ENCODE measurements at places on chromosomes 7 and 10.

- no peak for DNase-seq
Observed at GRCh38 chr10:93859049-93859655, 34.6 kb upstream of the SLC35G1 start.

DNA sequence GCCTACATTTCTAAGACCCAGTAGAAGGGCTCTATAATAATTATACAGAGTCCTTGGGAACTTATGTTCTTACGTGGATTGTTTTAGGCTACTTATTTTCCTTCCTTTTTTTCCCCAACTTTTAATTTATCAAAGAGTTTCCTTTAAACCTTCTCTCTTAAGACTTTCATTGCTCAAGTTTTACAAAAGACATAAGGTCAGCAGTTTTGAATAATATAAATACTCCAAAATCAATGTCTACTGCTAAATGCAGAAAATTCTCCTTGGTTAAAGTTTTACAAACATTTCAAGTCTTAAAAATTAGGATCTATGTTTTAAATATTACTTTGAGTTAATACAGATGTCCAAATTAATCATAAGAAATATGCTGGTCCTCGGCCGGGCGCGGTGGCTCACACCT, 97.0 kb downstream of the LARP4B start:
- no peak for DNase-seq

DNA sequence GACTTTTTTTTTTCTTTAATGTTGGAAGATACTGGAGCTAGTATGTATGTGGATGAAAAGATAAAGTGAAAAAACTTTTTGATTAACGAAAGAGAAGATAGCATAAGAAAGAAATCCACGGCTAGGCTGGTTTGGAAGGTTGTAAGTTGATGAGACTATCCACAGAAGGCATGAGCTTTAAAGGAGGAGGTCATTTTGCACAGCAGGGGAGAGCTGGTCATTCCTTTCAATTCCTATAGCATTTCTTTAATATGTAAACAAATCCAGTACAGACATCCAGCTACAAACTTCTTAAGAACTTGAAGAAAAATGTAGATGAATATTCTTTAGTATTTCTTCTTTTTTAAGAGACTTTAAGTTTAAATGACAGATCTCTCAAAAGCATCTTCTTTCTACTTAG, 281.3 kb downstream of the CACNA2D1 start:
- DNase-seq: no peak

- DNase-seq: no peak
Observed at GRCh38 chr7:43021431-43021830, 89.3 kb downstream of the MRPL32 start.

DNA sequence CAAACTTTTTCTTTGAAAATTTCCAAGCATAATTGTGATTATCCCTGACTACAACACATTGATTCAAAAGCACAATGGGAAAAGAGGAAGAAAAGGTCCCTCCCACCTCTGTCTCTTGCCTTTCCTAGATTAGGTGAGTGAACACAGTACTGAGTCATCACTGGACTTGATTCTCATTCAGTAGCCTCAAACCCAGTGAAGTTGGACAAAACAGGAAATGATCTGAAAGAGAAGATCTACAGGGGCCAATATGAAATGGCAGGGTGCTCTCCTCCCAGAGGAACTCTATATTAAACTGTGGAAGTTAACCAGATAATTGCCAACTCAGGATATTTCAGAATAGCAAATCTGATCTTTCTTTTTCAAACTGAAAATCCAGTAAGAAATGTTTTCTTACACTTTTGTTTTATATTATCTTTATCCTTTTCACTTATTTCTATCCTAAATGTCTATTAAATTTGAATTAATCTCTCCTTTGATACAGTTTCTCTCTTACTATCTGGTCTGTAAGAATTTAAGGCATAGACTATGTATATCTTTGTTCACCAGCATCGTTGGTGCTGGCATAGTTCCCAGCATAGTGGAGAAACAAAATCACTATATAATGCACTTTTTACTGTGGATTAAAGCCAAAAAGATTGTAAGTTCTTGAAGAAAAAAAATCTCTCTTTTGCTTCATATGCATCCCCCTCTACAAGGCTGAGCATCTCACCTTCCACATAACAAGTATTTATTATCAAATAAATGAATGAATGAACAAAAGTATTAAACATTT, 41.4 kb upstream of the IKZF1 start:
- no peak for DNase-seq

DNA sequence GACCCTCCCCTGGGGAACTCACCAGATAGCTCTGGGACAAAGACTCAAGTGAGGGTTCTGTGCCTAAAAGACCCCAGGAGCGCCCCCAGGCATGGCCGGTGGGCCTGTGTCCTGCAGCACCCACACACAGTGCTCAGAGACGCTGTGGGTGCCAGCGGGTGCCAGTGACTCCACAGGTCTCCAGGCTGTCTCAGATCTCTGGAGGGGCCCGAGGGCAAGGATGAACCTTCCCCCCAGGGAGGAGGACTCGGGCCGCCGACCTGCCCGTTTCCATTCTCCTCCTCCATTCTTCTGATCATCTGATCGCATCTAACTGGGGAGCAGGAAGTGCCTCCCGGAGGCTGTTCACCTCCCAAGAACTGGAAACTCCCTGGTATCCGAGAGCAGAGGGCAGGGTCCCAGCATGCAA, 980 bp downstream of the ADAM8 start:
- peak; percentile 50 for DNase-seq

DNA sequence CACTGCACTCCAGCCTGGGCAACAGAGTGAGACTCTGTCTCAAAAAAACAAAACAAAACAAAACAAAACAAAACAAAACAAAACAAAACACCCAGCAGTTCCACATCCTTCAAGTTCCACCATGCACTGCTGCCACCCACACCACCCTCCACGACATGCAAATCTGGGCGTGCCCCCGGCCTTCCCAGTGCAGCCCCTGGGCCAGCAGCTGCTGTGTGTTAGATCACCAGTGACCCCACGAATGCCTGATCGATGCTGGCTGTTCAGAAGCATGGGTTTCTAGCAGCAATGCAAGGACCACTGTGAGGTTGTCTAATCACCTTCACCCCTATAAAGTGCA, 36.3 kb downstream of the ELFN1 start:
- no peak for DNase-seq

DNA sequence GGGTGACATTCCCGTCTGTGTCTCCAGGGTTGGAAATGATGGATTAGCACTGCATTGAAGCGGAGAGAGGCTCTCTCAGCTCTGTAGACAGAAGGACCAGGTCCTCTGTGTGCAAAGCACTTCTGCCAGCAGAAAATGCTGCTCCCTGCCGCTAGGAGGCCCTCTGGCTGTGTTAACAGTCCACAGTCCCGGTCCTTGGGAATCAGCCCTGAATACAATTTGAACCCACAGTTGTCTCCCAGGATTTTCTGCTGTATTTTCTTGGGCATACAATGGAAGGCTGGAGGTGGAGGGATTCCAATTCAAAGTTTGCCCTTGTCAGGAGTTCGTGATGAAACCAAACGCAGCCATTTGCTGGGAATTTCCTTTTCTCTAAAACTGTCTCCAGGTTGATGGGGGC, 205.2 kb downstream of the GLRX3 start:
- DNase-seq: peak; percentile 44

GRCh38 chr7:3430588-3430987, 129.5 kb downstream of the SDK1 start:
- peak; percentile 93 for DNase-seq

- DNase-seq: no peak
Observed at GRCh38 chr7:126979722-126980121, 273.0 kb downstream of the GRM8 start.

GRCh38 chr10:3484306-3485056, 300.5 kb downstream of the KLF6 start:
- peak; percentile 86 for DNase-seq

GRCh38 chr10:33150889-33151288, 183.6 kb downstream of the NRP1 start:
- no peak for DNase-seq

- DNase-seq: peak; percentile 49
Observed at GRCh38 chr7:149860821-149861727, 12.7 kb upstream of the ATP6V0E2 start.

- DNase-seq: no peak
Observed at GRCh38 chr10:5498791-5499492, 428 bp downstream of the CALML5 start.

DNA sequence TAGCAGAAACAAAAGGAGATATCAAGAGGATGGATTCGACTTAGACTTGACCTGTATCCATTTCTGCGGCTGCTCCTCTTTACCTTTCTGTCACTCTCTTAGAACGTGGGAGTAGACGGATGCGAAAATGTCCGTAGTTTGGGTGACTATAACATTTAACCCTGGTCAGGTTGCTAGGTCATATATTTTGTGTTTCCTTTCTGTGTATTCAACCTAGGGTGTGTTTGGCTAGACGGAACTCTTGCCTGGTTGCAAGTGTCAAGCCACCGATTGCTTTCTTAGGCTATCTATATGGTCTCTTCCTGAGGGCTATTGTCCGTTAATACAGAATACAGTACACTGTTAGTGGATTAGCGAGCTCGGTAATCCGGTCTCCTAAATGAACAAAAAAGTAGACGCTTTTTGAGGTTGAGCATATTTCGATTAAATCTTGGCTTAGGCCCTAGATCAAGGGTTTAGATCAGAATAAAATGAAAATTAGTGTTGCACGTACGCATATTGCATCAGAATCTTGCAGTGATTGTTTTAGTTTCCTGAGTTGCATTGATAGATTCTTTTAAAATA, 1.2 kb downstream of the PTEN start:
- no peak for DNase-seq

DNA sequence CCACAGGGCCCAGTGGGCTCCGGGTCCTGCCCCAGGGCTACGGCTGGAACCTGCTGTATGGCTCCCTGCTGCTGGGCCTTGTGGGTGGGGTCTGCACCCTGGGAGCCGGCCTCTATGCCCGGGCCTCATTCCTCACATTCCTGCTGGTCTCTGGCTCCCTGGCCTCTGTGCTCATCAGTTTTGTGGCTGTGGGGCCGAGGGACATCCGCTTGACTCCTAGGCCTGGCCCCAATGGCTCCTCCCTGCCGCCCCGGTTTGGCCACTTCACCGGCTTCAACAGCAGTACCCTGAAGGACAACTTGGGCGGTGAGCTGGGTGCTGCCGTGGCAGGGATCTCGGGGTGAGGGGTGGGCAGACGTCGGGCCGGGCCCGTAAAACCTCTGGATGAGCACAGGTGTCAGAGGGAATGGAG, 4.4 kb downstream of the SLC12A9 start:
- DNase-seq: peak; percentile 90

DNA sequence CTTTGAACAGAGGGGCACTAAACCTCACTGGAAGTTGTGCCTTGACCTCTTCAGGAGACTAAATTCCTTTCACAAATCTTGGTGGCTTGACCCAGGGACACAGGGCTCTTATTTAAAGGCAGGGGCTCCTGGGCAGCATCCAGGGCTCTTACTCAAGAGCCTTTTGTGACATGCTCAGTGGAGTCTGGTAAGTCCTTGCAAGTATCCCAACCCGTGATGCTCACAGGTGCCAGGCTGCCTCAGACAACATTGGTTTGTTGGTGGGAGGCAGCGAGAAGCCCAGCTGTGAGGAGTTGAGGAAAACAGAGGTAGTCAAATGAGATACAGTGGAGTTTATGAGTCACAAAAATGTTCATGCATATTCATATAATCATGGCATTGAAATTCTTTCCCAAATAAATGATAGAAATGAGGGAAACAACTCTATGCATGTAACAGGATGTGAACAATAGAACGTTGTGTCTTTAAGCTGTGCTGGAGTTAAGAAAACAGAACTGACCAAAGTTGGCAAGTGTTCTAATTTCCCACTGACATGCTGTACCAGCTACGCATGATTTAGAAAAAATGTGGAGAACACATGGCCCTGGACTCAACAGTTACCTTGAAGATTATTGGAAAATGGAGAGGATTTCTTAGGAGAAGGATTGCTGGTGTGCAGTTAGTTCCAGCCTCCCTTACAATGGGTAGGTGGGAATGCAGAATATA, 654.5 kb upstream of the COBL start:
- DNase-seq: no peak

- no peak for DNase-seq
Observed at GRCh38 chr10:128071417-128071782, 54.8 kb downstream of the MKI67 start.

DNA sequence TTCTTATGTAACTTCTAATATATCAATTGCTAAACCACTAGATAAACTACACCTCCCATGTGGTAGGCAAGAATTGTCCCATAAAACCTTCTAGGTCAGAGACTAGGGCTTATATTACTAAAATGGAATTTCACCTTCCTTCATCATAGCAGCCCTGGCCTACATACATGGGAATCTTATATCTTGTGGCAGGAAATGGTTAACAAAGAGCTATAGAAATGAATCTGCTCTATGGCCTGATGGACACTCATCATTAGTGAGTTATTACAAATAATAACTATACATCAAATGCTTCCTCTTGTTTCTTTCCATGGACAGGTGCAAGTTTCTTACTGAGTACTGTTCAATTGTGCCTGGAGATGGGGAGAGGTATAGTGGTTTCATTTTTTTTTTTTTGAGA, 62.3 kb upstream of the PDLIM1 start:
- no peak for DNase-seq

- DNase-seq: no peak
Observed at GRCh38 chr7:74545921-74546320, 92.2 kb downstream of the GTF2IRD1 start.

DNA sequence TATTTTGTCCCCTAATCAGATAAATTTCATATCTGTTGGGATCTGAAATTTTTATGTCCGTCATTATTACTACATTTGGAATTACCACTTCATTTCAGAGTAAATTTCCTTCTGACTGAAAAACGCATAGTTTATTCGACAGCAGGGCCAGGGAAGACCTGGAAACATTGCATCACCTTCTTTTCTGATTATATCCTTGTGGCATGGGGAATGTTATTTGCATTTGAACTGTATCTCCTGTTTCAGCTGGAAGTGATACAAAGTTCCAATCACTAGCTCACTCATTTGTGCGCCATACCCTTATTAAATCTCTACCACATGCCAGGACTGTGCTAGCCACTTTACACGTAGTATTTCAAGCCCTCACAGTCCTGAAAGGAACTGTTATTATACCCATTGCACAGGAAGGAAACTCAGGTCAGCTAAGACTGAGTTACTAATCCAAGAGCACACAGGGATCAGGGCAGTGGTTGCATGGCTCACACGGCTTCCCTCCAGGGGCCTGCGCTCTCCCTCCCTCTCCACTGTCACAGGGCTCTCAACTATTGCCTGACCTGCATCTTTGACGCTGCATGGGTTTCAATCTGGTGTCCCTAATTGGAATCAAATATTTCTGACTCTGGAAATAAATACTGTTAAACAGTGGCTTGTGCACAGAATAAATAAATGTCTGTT, 84.4 kb upstream of the NANOS1 start:
- DNase-seq: no peak

DNA sequence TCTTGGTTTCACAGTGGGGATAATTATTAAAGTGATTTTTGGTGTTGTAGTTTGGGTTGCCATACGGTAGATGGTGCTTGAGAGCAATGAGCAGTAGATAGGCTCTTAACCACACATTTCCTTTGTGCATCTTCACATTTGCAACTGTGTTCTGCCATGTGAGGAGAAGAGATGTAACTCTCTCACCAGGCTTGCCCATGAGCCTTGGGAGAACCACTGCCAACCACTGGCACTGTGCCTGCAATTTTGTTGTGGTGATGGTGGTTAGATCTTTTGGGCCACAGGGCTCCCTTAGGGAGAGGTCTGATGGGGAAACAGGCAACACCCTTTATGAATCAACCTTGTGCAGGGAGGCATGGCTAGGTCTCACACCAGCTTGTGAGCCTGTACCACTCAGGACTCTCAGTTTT, 204.3 kb downstream of the CCDC7 start:
- DNase-seq: no peak

GRCh38 chr7:151459726-151460473, 20.0 kb upstream of the CRYGN start:
- DNase-seq: peak; percentile 93
